Activated CD4-positive, alpha-beta T cell treated with anti-CD3 and anti-CD28 coated beads for 1 hour (primary cell): ENCODE measurements at places on chromosomes 2 and 18.

- no peak for DNase-seq
Measured at GRCh38 chr2:16617282-16618266, 48.1 kb downstream of the CYRIA start.

- no peak for DNase-seq
Measured at GRCh38 chr2:233011268-233011650, 1.8 kb downstream of the NGEF start.

- DNase-seq, result no peak
Measured at GRCh38 chr2:134671513-134671912, 47.3 kb downstream of the TMEM163 start.

DNA sequence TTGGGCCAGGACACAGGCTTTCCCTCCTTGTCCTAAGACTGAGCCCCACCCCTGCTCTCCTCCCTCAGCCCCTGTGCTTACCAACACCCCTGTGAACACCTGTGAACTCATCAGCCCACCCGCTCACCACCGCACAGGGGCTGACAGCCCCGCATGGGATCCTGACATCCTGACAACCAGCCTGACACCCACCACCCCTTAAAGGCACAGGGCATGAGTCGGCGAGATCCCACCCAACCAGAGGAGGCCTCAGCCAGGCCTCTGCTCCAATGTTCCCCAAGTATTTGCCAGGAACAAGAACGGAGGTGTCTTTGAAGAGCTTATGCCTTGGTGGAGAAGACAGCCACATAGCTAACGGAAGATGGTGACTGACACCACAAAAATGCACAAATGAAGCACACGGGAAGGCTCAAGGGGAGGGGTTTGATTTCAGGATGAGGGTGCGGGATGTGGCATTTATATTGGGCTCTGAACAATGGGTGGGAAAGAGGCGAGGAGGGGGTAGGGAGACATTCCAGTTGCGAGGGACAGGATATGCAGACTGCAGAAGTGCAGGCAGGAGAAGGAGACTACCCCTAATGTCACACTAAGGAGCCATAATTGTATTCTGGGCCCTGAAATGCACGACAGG is 11.0 kb downstream of the RAB11FIP5 start:
- DNase-seq, result no peak

GRCh38 chr2:172095905-172096625 is 6.6 kb downstream of the DLX2 start:
- DNase-seq, result no peak

DNA sequence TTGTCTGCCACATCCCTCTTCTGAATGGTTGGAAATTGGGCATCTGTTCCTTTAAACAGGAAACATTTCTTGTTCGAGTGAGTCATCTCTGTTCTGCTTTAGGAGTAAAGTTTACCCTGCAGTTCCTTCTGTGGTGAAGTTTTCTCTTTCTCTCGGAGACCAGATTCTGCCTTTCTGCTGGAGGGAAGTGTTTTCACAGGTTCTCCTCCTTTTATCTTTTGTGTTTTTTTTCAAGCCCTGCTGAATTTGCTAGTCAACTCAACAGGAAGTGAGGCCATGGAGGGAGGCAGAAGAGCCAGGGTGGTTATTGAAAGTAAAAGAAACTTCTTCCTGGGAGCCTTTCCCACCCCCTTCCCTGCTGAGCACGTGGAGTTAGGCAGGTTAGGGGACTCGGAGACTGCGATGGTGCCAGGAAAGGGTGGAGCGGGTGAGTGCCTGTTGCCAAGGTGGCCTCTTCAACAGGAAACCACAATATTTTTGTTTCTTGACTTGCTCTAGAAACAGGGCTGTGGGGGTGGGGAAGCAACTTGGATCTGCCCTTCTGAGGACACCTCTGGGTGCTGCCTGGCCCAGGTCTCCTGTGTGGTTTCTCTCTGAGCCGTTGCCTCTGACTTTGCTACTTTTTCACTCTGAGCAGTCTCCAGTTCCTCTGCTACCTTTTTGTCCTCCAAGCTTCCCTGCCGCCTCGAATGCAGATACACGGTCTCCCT is 2.2 kb upstream of the CASP8 start:
- peak; percentile 83 for DNase-seq

DNA sequence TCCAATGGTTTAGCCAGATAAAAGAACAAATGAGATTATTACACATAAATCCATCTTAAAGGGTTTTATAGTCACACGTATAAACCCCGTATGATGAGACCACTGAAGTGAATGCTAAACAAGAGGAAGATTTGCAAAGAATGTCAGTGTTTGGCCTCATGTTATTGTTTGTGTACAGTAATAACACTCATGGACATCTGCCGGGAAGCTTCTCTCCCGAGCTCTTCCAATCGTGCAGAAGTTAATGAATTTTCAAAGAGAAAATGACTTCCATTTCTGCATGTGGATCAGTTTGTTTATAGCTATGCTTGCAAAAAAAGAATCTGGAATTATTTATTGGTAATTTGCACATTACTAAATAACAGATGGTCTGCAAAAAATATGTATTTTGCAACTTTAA is 88.5 kb upstream of the APCDD1 start:
- DNase-seq, result no peak

GRCh38 chr18:48896326-48896874 is 54.4 kb downstream of the SMAD7 start:
- DNase-seq, result no peak

DNA sequence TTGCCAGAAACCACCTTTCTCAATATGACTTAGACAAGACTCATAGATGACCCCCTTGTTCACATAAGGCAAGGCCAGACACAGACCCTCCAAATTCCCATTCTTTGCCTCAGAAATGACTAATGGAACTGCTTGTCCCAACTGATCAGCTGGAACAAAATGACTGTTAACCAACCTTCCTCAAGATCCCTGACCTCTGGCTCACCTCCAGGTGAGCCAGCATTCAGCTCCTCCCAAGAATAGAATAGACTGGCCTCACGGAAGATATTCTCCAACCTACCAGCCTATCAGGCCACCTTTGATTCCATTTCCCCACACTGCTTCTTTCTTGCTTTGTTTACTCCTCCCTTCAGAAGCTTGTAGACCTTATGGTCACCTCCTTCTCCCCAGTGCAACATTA is 195.7 kb upstream of the VWC2L start:
- DNase-seq, result no peak

DNA sequence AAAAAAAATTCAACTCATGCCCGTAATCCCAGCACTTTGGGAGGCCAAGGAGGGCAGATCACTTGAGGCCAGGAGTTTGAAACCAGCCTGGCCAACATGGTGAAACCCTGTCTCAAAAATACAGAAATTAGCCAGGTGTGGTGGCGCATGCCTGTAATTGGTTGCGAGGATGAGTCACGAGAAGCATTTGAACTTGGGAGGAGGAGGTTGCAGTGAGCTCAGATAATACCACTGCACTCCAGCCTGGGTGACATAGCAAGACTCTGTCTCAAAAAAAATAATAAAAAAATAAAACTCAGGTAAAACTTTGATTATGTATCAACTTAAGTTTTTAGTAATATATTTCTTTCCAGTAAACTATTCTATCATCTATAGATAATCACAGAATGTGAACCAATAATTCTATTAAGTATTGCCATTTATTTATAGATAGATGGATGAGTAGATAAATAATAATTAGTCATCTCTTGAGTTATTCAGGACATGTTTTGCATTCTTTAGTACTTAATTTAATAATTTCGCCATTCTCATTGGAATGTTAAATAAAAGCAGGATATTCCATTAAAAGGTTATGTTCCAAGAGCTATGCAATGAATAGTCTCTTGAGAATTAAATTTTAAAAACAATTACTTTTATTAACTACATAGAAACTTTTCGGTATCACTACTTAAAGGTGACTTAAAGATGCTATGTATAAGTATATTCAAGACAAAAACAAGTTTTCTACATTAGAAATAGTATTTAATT is 48.7 kb downstream of the WDPCP start:
- no peak for DNase-seq

GRCh38 chr2:26574900-26575560 is 66.1 kb downstream of the CIB4 start:
- no peak for DNase-seq
